OCI-LY7 (cell line): ENCODE measurements at places on chromosomes 2 and 18.

DNA sequence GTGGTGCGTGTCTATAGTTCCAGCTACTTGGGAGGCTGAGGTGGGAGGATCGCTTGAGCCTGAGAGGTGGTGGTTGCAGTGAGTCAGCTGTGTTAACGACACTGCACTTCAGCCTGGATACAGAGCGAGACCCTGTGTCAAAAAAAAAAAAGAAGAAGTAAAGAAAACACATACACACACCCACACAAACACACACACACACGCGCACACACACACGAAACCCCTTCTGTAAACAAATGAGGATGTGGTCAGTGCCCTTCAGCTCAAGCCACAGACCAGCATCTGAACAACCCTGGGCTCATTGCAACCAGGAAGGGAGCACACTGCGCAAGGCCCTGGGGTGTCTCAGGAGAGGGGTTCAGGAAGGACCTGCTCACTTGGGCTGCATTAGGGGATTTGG, 47.9 kb upstream of the KCNF1 start:
- no peak for DNase-seq

GRCh38 chr2:173076581-173077345, 1.1 kb downstream of the MAP3K20 start:
- peak; percentile 41 for DNase-seq

GRCh38 chr2:232927793-232928550, 57.9 kb downstream of the SNORC start:
- no peak for DNase-seq

GRCh38 chr2:230068016-230068650, 591 bp downstream of the SLC16A14 start:
- DNase-seq: no peak

GRCh38 chr2:179675435-179675834, 186.0 kb downstream of the ZNF385B start:
- DNase-seq: no peak

DNA sequence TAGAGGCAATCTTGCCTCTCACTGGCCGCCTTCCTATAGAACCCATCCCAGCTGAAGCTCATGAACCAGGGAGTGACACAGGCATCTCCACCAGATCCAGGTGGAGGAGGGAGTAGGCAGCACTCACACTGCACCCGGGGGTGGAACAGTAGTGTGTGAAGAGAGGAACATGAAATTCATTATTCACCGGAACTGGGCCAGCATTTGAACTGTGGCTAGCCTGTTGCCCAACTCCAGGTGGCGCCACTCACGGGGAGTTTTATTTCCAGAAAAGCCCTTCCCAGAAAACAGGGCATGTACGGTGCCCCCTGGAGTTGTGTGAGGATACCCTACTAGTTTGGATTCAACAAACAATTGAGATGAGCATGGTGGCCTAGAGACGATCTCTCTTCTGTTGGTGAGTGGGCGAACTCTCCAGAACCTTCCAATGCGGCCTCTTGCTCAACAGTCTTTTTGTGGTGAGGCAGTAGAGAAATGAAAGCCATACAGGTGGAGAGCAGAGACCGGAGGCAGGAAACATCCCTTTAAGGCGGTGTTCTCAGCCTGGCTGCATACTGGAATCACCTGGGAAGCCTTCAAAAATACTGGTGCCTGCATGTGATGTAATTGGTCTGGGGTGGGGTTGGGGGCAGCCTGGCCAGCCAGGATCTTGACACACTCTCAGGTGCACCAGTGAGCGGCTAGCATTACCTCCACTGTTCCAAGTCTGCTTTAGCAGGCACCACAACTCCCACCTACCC, 73.5 kb upstream of the NEDD4L start:
- no peak for DNase-seq

DNA sequence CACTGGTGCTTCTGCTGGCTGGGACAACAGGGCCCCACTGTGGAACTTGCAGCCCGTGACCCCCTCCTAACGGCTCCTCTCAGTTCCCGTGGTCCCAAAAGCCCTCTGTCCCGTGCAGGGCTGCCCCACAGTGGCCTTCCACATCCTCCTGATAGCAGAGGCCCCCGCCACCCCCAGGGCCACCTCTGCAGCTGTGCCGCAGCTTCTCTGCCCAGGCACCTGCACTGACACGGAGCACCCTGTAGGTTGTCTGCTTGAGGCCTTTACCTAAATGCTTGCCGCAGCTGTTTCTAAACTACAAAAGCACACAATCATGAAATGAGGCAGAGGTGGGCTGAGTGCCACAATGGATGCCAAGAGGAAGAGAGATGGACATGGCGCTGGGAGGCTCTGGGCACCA, 13.5 kb upstream of the GRHL1 start:
- no peak for DNase-seq

GRCh38 chr2:70920367-70920715, 15.4 kb upstream of the ATP6V1B1 start:
- no peak for DNase-seq

DNA sequence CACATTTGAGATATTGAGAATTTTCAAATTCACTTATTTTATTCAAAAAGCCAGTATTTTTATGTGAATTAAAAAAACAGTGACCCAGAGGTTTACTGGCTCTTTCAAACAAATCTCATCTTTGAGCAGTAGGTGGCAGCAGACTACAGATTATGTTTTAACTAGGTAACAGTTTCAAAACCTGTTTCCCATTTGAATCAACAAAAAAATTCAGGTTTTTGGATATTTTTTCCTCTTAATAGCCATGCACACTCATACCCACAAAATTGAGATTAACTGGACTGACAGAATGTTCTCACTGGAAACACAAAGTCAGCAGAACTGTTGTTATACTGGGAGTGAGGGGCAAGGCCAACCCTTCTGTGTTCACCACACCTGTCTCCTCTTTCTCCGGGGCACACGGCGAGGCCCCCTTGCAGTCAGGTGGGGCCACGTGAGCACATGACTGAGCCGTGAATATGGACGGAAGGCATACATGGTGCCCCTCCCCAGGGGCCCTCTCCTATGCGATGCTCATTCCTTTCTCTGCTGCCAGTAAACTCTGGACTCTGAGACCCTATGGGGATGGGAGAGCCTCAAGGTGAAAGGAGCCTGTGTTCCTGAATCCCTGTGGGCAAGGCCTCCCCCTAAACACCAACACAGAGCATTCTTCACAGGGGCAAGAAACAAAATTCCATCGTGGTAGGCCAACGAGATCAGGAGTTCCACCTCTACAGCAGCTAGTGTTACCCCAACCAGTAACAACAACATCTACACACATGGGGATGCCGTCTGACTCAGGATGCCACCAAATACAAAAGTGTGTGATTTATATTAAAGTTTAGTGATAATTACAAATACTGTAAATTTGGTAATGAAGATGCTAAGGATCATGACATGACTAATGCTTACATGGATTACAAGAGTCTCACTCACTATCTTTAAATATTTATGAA, 80.4 kb downstream of the LPIN2 start:
- peak; percentile 81 for DNase-seq

GRCh38 chr2:223815186-223815883, 22.0 kb downstream of the AP1S3 start:
- DNase-seq: no peak

- DNase-seq: no peak
These were observed 8.7 kb upstream of the GKN2 start for GRCh38 chr2:68961380-68961779.

DNA sequence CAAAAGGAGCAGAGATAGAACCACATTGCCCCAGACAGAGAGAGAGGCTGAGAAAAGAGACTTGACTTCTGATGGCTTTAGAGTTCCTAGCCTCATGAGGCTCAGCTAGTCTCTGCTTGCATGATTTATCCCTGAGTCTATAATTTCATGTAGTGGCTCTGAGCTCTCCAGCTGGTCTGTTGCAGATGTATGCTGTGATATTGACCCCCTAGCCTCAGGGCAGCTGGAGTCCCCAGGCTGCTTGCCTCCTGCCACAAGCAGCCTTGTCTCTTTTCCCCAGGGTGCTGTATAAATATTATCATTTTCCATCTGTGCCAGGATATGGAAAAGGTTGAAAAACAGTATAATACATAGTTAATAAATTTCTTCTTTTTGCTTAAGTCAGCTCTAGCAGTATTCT, 467.6 kb upstream of the CWC22 start:
- no peak for DNase-seq

GRCh38 chr2:201073071-201073470, 1.3 kb downstream of the NDUFB3 start:
- no peak for DNase-seq

DNA sequence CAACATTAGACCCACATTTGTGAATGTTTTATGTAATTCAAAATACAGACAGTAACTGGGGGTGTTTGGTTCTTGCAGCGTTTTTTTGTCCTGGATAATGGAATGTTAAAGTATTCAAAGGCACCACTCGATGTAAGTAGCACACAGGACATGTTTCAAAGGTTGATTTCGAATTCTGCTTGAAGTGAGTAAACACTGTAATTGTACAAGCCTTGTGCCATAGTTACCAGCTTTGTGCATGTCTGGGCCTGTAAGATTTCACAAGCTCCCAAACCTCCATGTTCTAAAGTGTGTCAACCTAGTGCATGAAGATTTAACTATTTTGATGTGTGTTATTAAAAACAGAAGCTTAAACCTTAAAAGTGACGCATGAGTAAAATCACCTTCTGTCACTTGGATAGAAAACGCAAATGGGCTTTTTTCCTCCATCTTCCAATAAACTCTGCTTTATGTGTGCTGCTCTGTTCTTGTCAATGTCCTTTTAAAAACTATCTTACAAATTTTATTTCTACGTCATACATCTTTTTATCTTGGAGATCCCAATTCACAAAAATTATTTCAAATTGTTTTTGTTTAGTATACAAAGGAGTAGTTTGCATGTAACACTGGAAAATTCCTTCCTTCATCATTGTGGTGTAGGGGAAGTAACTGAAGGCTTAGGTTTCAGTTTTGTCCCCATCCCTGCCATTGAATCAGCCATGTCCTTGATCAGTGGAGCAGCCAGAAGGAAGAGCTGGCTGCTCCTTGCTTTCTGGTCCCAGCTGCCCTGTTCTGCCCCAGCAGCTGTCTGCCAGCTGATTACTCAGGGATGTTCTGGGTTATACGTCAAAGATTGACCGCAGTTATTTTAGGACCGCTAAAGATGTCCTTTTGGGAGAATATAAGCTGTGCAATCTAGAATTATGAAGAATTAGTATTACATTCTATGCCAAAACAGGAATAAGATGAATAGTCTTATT, 119.2 kb downstream of the PRKRA start:
- no peak for DNase-seq
